ENCODE measurements at places on chromosomes 4 and X. TPM values are rescaled to one million over a fixed set of nuclear protein-coding genes. Genes with fewer than 3 reads are reported as not detected.

DNA sequence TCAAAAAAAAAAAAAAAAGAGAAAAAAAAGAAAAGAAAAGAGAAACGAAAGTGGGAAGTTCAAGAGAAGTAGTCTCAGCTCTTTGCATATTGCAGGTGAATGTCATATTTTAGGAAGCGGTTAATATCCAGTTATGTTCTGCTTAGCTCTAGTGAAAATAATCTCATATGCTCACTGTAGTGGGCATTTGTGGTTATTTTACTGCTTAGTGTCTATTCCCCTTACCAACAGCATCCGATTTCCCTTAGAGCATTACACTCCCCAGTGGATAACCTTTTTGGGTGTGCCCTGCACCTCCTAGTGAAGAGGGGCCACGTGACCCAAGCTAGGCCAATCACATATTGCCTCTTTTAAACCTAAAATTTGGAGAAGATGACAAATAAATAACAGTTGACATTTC lies 111.2 kb upstream of the ZNF827 start:
- DNase-seq: no peak

- DNase-seq: peak; percentile 84
These were observed 155.8 kb downstream of the PPP3CA start for GRCh38 chr4:101191302-101192098.

GRCh38 chr4:39642885-39643552 lies 4.4 kb upstream of the SMIM14 start:
- DNase-seq: no peak

- DNase-seq: no peak
These were observed 2.4 kb upstream of the BCORL1 start for GRCh38 chrX:129980001-129980401.

- DNase-seq: no peak
These were observed 8.5 kb downstream of the NKX3-2 start for GRCh38 chr4:13535708-13536361.

- no peak for DNase-seq
These were observed 192.0 kb downstream of the HNRNPD start for GRCh38 chr4:82181789-82182188.

- DNase-seq: no peak
These were observed 85.1 kb downstream of the APBB2 start for GRCh38 chr4:41129128-41129754.

GRCh38 chr4:629915-630641 lies 4.7 kb downstream of the PDE6B start:
- DNase-seq: peak; percentile 44

DNA sequence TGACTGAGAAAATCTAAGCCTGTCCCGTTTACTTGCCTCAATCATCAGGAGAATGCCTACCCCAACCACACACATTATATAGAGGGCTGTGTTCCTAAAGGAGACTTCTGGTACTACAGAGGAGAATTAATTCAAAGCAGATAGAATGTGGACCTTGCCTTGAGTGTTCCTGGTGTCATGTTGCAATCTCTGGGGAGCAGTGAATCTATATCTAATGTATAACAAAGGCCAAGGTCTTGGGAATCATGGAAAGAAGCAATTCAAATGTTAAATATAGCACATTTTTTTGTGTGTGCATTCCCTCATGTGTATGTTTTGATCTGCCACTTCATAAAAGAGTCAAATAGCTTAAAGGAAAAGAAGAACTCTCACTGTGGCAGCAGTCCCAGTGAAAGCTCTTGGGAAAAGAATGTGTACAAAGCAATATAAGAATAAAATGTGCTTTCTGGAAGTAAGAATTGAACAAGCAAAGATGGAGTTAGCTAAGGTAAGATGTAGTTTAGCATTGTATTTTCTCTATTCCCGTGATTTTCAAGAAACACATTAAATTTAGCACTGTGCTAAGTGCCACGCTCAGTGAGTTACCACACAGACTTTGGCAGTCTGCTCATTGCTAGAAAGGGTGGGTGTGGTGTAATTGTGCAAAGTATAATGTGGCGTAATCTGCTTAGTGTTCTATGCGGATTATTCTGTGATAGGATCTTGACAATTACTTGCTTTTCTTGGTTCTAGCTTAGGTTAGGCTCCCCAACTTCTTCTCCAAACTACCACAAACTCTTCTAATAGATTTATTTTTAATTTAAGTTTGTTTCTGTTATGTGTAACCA lies 13.7 kb downstream of the ADH6 start:
- DNase-seq: no peak

DNA sequence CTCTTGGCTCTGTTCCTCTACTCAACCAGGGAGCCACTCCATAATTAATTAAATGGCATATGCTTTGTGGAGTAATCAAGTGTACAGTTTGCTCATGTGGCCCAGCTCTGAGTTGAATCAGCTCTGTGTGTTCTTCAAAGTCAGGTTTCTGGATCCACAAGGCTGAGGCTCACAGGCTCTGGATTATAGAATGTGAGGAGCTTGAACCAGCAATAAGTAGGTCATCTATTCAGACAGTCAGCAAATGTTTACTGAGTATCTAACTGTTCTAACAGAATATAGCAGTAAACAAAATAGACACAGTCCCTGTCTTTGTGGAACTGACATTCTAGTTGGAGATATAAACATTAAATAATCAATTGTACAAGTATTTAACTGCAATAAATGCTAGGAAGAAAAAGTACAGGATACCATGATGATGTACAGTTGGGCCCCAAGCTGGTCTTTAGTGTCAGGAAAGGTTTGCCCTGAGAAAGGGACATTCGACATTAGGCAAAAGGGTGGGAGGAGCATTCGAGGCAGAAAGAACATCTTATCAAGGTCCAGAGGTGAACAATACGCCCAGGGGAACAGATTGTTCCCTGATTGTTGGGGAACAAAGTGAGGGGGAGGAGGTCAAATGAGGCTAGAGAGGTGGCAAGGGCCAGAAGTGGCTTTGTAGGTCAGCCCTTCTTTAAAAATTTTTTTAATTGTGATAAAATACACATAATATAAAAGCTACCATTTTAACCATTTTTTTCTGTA lies 20.5 kb upstream of the TSR2 start:
- DNase-seq: no peak

Gene BST1
- 2.5 TPM for total RNA-seq

Gene ZNF157
- 0.11 TPM for total RNA-seq

Gene AREG
- 7.8 TPM for total RNA-seq

Gene LUZP4
- total RNA-seq: not detected
